NCI-H2107 (cell line): ENCODE measurements at places on chromosomes 7 and 10.

GRCh38 chr10:59720377-59720776 is 10.7 kb upstream of the SLC16A9 start:
- no peak for DNase-seq

GRCh38 chr10:60476451-60476850 is 86.8 kb upstream of the ANK3 start:
- no peak for DNase-seq

- no peak for DNase-seq
Observed at GRCh38 chr10:48682265-48682664, 2.4 kb upstream of the WDFY4 start.

DNA sequence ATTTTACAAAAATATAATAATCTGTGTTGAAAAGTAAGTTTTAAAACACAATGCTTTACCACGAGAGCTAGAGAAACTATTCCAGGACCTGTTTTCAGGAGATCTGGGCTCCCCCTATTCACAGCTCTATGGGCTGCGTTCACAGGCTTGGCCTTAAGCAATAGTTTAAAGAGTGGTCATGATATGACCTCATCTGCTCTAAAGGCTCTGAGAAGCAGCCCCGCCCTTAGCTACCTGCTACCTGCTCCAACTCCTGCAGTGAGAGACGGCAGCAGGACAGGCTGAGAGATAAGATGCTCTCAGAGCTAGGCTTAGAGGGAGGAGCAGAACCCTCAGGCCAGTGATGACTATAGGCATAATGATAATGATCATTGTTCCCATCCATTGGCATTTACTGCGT is 12.6 kb downstream of the ALOX5 start:
- DNase-seq, result no peak

DNA sequence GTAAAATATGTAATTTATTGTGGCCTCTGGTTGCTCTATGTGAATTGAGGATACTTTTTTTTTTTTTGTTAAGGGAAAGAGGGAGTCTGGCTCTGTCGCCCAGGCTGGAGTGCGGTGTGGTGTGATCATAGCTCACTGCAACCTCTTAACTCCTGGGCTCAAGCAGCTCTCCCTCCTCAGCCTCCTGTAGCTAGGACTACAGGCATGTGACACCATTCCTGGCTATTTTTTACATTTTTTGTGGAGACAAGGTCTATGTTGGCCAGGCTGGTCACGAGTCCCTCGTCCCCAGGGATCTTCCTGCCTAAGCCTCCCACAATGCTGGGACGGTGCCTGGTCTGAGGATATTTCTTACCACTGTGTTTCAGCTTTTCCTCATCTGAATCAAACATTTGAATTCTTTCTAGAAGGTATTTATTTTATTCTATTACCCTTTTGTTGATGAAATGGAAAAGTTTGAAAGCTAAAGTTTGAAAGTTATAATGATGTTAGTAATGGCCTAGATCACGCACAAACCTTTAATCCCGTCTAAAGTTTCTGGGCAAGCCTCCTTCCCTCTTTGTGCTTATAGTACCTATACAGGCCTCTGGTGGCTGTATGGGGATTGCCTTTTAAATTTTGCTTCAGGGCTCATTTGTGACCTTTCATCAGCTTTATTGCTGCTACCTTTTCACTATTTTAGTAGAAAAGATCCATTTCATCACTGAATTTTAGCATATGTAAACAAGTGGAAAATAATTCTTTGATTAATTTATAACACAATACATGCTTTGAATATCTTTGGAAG is 2.0 kb downstream of the IFRD1 start:
- no peak for DNase-seq

GRCh38 chr10:44925224-44925623 is 14.1 kb downstream of the TMEM72 start:
- DNase-seq, result no peak

- DNase-seq, result no peak
Observed at GRCh38 chr7:85564861-85565260, 378.0 kb upstream of the SEMA3D start.
